A375 (cell line): ENCODE measurements at places on chromosomes 3 and 15. TPM values are rescaled to one million over a fixed set of nuclear protein-coding genes. Genes with fewer than 3 reads are reported as not detected.

Gene GOLGA8N
- total RNA-seq: 0.04 and 0.16 TPM in 2 replicates

Gene CPEB1
- total RNA-seq: 1.7 and 2.9 TPM in 2 replicates

Gene FMN1
- total RNA-seq: 23.9 and 27.3 TPM in 2 replicates

Gene DNAH12
- under 0.01 TPM in 1 of 2 replicates, not detected in the other for total RNA-seq

Gene EOMES
- total RNA-seq: 0.11 and 0.50 TPM in 2 replicates

Gene CKMT1B
- 1.3 TPM in 1 of 2 replicates, not detected in the other for total RNA-seq

Gene EPHA6
- total RNA-seq: 1.3 and 1.8 TPM in 2 replicates

Gene LRRC3B
- not detected in 2 replicates for total RNA-seq

Gene SPSB4
- 0.64 and 1.5 TPM in 2 replicates for total RNA-seq
